Activated CD4-positive, alpha-beta T cell treated with anti-CD3 and anti-CD28 coated beads, Interleukin-2, amount 50 U/mL, for 24 hours (primary cell): ENCODE measurements at places on chromosomes 1 and 21.

DNA sequence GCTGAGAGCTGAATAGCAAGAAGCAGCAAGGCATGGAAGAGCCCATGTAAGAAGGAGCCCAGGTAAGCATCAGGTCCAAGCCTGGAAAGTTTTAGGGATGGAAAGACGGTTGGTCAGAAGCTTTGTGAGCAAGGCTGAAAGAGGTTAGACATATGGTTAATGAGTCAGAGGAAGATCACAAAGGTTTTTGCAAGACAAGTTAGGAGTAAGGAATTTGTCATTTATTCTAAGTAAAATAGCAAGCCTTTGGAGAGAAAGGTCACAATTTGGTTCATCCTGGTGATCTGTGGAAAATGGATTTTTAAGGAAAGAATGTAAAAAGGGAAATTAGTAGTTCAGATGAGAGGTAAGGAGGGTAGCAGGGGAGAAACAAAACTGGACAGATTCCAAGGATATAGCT, 106.7 kb downstream of the DPYD start:
- DNase-seq, result no peak

- no peak for DNase-seq
Measured at GRCh38 chr1:5504364-5504740, 487.9 kb downstream of the NPHP4 start.

DNA sequence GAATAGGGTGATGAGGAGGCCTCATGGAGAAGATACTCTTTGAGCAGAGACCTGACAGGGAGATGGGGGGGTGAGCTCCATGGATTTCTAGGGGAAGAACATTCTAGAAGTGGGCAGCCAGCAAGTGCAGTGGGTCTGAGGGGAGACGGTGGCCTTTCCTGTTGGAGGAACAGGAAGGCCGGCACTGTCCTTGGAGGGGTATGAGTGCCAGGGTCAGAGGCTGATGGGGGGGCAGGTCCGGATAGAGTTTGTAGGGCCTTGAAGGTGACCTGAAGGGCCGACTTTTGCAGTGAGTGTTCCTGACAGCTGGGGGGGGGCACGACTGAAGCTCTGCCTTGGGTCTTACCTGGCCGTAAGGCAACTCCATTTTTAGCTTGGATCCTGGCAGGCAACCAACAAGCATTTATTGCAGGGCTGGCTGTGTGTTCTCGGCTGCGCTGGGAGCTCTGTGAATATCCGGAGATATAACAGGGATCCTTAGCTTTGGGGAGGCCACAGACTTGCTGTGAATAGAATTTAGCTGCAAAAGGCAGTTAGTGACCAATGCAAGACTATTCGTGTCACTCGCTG, 130.6 kb downstream of the MRPS6 start:
- DNase-seq, result no peak

- no peak for DNase-seq
Measured at GRCh38 chr1:230753191-230753585, 6.0 kb downstream of the CAPN9 start.

- no peak for DNase-seq
Measured at GRCh38 chr1:203628201-203629015, 1.8 kb downstream of the ATP2B4 start.

DNA sequence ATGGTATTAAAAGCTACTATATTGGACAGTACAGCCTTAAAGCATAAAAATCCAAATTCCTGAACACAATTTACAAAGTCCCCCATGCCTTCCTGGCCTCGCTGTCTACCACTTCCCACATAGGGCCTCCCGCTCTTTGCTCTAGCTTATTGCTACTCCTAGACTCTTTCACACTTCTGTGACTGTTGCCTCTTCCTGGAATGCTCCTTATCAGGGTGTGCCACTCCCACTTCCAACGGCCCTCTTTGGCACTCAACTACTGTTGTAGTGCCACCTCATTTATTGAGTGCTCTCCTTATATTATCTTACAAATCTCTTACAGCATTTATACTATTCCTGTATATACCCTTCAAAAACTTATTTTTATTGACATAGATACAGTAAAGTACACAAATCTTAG, 4.8 kb downstream of the SARS1 start:
- no peak for DNase-seq

DNA sequence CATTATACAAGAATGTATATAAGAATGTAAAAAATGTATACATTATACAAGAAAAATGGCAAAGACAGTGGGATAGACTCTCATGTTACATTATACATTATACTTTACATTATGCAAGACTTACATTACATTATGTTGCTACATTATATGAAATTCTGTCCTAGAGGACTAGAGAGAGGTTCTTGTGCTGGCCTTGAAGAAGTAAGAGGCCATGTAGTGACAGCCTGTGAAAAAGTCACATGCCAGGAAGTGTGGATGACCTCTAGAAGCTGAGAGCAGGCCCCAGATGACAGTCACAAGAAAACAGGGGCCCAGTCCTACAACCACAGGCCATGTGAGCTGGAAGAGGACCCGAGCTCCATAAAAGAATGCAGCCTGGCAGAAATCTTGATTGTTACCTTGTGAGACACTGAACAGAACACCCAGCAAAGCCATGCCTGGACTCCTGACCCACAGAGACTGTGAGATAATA, 30.5 kb upstream of the AHCYL1 start:
- DNase-seq, result no peak

DNA sequence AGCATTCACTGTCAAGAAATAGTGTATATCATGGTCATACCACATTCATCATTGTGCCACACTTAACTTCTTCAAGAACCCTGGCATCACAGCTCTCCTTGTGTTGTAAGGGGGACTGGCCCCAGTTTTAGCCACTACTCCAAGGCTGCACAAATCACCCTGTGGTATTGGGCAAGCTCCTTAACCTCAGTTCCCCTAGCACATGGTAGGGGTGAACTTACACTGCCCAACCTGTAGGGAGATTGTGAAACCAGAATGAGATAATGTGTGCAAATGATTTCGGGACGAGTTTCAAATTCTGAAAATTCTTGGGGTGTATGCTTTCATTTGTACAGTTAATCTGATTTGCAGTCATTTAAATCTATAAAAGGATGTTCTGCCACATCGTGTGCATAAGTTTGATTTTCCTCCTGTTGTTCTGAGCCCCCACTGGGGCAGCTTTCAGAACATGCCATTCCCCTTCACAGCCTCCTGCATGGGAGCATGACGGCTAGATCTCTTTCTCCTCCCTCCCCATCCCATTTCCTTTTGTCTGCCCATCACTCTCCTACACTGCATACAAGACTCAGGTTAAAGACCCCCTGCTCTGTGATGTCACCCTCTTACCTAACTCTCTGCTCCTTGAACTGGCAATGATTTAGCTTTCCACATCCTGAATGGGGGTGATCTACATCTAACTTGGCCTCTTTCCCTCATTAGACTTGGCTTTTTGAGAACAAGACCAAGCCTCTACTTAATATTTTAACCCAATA, 290.3 kb downstream of the CHRM3 start:
- DNase-seq, result no peak

DNA sequence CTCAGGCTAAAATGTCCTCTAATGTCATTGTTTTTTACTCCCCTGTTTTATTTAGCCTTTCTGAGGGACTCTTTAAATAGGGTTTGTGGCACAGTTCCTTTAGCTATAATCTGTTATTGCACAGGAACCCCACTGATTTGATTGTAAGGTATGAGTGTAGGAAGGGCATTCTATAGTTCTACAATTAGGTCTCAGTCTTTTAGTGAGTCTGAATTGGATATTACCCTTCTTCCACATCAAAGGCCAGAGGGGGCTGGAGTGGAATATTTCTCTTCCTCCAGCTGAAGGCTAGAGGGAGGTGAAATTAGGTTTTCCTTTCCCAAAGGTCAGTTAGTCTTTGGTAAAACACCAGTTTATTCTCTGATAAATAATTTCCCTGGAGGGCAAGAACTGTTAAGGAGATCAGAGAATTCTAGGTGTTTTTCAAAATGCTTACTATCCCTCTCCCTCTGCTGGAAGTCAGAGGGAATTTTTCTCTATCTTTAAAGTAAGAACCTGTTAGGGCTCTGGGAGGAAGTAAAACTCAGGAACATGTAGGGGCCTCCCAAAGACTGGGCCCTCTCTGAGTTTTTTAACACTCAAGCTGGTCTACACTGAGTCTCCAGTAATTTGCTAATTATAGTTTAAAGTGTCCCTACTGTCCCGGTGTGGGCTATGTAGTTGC, 176.3 kb upstream of the ZNHIT6 start:
- no peak for DNase-seq

- peak; percentile 78 for DNase-seq
Measured at GRCh38 chr1:161766102-161766981, at the start of gene ATF6. TSS of gene ATF6 (plus strand) at chr1:161766320. CDS start at chr1:161766361, 41 bp downstream.

GRCh38 chr1:105872817-105873216, 1183.7 kb upstream of the PRMT6 start:
- no peak for DNase-seq

DNA sequence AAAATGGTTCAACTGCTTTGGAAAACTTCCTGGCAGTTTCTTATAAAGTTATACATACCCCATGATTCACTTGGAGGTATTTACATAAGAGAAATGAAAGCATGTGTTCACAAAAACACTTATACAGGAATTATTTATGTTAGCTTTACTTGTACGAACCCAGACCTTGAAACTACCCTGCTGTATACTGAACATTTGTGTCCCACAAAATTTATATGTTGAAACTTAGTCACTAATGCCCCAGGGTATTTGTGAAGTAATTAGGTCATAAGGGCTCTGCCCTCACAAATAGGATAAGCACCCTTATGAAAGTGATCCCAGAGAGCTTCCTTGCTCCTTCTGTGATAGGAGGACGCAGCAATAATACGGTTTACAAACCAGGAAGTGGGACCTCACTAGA, 42.7 kb upstream of the B3GALT2 start:
- no peak for DNase-seq

DNA sequence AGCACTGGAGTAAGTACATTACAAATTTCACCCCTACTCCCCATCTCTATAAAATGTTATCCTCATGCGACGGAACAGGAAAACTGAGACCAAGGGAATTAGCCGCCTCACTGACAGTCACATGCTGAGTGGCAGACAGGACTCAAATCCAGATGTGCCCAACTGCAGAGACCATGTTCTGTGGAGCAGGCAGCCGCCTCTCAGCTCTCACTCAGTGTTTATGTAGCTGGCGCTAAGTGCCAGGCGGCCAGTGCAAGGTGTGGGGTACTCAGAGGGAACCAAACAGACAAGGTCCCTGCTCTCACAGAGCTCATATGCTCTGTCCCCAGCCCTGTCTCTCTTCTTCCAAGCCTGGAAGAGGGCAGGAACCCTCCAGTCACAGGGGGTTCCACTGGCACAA, 5.1 kb downstream of the CAPZB start:
- DNase-seq, result no peak

- DNase-seq, result no peak
Measured at GRCh38 chr1:245516284-245516759, 361.5 kb downstream of the KIF26B start.

DNA sequence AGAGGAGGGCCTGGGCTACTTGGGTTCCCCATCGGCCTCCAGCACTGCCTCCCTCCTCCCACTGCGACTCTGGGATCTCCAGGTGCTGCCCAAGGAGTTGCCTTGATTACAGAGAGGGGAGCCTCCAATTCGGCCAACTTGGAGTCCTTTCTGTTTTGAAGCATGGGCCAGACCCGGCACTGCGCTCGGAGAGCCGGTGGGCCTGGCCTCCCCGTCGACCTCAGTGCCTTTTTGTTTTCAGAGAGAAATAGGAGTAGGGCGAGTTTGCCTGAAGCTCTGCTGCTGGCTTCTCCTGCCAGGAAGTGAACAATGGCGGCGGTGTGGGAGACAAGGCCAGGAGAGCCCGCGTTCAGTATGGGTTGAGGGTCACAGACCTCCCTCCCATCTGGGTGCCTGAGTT, 24.4 kb downstream of the EIF2D start:
- DNase-seq, result no peak

GRCh38 chr1:59892841-59893811, 33.4 kb downstream of the CYP2J2 start:
- no peak for DNase-seq
